Sigmoid colon (tissue), 7 donors: ENCODE measurements at places on chromosomes 7 and 10. TPM values are rescaled to one million over a fixed set of nuclear protein-coding genes. Genes with fewer than 3 reads are reported as not detected.

- H3K36me3 ChIP-seq = no peaks in the 10 kb centered on the region
- H3K27ac ChIP-seq = no peak overlapping the region
- DNase-seq = no peak
- no peaks in the 10 kb centered on the region for H3K27me3 ChIP-seq
- H3K4me3 ChIP-seq = no peak overlapping the region
- H3K4me1 ChIP-seq = no peaks in the 10 kb centered on the region
These were observed 286.7 kb downstream of the CACNA2D1 start for GRCh38 chr7:82156893-82157292.

Gene GTF2I
- total RNA-seq = 137 TPM

DNA sequence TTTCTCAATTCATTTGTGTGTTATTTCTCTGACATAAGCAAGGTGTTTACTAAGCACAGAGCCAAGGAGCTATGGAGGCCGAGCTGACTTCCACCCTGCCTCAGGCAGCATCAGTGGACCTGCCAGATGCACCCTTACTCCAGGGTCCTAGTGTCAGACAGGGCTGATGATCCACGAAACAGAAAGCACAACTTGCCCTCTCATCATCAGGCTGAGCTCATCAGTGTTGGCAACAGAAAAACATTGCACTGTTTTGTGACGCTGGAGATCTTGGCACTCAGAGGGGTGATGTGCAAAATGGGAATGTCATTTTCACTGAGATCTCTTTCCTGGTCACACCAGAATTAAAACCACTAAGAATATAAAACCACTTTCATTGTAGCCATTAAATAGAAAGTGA lies 201.8 kb downstream of the GLI3 start:
- peaks cover 64% of the 10 kb centered on the region for H3K36me3 ChIP-seq
- no peaks in the 10 kb centered on the region for H3K27me3 ChIP-seq
- DNase-seq = no peak
- H3K4me1 ChIP-seq = no peaks in the 10 kb centered on the region
- H3K27ac ChIP-seq = no peak overlapping the region

DNA sequence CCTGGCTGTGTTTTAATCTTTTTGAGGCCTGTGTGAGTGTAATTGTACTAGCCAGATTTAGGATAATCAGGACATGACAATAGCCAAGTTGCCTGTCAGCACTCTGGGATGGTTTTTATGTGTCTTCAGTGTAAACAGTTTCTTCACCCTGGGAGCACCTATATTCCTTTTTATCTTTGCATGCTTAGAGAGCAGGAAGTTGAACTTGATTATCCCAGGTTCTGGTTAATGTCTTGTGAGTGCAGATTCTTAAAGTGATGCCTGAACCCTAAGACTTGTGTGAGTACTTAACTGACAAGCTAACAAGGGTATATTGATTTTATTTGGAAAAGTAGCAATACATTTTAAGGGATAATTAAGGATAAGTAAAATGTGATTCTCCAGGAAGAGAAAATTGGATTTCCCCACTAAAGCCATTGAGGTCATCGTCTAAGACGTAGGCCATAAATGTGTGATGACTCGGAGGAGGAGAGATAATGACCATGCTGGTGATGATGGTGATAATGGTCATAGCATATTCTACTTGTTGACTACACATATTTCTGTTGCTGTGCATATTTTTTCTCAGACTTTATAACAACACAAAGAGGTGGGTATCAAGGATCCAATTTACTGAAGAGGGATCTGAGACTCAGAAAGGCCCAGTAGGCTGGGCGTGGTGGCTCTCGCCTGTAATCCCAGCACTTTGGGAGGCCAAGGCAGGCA lies 234.7 kb downstream of the CAMK1D start:
- no peak overlapping the region for H3K4me3 ChIP-seq
- H3K27me3 ChIP-seq = no peaks in the 10 kb centered on the region
- no peak overlapping the region for H3K27ac ChIP-seq
- DNase-seq = no peak
- H3K4me1 ChIP-seq = peaks cover 26% of the 10 kb centered on the region
- H3K36me3 ChIP-seq = no peaks in the 10 kb centered on the region

DNA sequence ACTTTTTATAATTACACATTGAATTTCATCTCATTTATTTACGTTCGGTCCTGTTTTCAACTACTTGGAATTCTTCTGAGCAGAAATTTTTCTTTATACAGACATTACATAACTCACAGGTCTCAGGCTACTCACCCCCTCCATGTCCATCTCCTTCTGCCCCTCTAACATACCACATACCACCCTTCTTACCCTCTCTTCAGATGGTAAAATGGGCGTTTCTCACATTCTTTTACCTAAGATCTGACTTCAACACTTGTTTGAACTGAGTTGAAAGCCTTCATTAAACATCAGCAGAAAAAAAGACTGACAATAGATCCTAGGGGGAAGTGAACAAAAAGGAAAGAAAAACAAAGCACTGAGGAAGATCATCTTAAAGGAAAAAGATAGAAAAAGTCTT lies 309.7 kb downstream of the CTNNA3 start:
- H3K36me3 ChIP-seq = no peaks in the 10 kb centered on the region
- H3K27me3 ChIP-seq = no peaks in the 10 kb centered on the region
- H3K27ac ChIP-seq = no peak overlapping the region

- H3K27ac ChIP-seq = no peak overlapping the region
- no peak overlapping the region for H3K4me3 ChIP-seq
- H3K36me3 ChIP-seq = no peaks in the 10 kb centered on the region
- H3K4me1 ChIP-seq = no peaks in the 10 kb centered on the region
- no peaks in the 10 kb centered on the region for H3K27me3 ChIP-seq
- DNase-seq = no peak
These were observed 77.5 kb downstream of the SLC25A13 start for GRCh38 chr7:96244244-96244991.

Gene OPN1SW
- total RNA-seq = not detected

GRCh38 chr10:58237014-58237834 lies 30.5 kb downstream of the IPMK start:
- H3K4me1 ChIP-seq = peaks cover 4% of the 10 kb centered on the region
- no peak overlapping the region for H3K4me3 ChIP-seq
- H3K36me3 ChIP-seq = no peaks in the 10 kb centered on the region

DNA sequence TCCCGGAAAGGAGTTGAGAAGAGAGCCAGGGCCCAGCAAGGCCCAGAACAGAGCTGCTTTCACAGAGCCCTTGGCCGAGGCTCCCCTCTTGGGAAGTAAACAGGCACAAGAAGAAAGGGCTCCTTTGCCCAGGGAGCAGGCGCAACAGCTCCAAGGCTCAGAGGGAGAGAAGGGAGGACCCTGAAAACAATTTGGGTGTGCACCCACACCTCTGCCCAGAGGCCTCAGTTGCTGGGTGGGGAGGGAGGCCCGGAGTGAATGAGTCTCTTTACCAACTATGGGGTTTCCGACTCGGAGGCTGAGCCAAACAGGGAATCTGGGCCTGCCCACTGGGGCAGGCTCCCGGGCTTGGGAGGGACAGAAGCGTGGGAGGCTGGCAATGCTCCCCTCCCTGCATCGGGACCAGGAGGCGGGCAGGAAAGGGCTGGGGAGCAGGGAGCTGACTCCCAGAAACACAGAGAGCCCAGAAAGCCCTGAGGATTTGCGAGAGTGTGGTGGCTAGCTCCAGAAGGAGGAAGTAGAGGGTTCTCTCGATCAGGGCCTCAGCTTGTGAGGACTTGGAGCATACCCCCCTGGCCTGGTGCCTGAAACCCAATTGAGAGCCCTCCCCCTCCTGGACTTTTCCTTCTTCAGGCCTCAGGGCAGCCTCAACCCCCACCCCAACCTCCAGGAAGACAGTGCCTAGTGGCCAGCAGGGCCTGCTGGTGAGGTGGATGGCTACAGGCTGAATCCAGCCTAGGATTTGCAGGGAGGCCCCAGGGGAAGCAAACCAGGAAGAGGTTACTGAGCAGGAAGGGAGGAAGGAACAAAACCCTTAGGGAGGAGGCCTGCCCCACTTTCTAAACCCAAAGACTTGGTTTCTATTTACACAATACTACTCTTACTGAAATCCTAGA lies 6.2 kb downstream of the C10orf105 start:
- H3K27ac ChIP-seq = peak overlapping the region; percentile 87
- H3K36me3 ChIP-seq = no peaks in the 10 kb centered on the region
- DNase-seq = peak; percentile 96

Gene TAF5
- total RNA-seq = 4.2 TPM

GRCh38 chr10:19860107-19860506 lies 43.9 kb downstream of the PLXDC2 start:
- H3K27ac ChIP-seq = no peak overlapping the region

DNA sequence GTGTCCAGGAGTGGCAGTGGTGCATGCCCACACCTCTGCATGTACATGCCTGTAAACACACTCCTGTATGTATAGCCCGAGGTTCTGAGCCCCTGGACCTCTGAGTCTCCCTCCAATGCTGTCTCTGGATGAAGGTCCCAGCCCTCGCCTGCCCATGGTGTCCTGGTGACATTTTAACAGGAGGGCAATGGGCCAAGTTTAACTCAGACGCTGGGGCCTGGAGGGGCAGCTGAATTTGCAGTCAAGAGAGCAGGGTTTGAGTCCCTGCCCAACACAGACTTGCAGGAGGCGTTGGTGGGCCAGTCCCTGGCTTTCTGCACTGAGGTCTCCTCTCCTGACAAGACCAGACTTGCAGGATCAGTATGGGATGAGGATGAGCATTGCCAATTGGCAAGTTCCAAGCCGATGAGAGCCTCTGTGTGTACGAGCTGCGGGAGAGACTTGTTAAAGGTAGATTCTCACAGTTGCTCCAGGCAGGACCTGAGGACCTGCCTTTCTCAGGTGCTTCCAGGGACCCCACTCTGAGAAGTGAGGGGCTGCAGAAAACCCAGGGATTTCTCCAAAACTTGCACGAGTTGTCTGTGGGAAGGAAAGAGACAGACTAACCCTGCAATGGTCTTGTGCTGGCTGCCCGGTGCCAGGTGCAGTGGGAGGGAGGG lies 141.9 kb downstream of the ELFN1 start:
- H3K27me3 ChIP-seq = peaks cover 4% of the 10 kb centered on the region
- peak; percentile 42 for DNase-seq
- H3K4me1 ChIP-seq = peaks cover 17% of the 10 kb centered on the region
- no peak overlapping the region for H3K4me3 ChIP-seq

GRCh38 chr10:68231817-68232251 lies at the start of gene ATOH7:
Gene ATOH7, minus strand, starts transcription at chr10:68232113. Its CDS starts 436 bp downstream, at chr10:68231677.
- DNase-seq = no peak
- no peaks in the 10 kb centered on the region for H3K36me3 ChIP-seq
- H3K4me3 ChIP-seq = peak within 1 kb of the TSS; percentile 66
- no peaks in the 10 kb centered on the region for H3K27me3 ChIP-seq

DNA sequence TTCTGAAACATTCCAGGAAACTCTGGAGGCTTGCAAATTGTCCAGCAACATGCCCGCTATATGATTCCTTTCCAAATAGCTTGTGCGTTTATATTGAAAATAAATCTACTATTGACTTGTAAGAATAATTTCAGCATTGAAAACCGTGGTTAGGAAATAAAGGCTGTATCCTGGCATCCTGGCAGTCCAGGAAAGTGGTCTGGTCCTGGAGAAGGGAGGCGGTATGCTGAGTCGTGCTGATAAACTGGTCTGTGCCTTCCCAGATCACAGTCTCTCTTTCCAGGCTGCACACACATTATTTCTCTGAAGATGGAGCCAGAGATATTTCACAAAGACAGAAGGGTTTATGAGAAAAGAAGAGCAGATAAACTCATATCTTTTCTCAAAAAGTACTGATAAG lies 350.1 kb upstream of the COBL start:
- no peaks in the 10 kb centered on the region for H3K4me1 ChIP-seq
- no peak overlapping the region for H3K4me3 ChIP-seq
- H3K36me3 ChIP-seq = no peaks in the 10 kb centered on the region
- no peaks in the 10 kb centered on the region for H3K27me3 ChIP-seq
- H3K27ac ChIP-seq = no peak overlapping the region
- DNase-seq = no peak

Gene FAM25A
- not detected for total RNA-seq

Gene TMEM184A
- not detected for total RNA-seq

- no peaks in the 10 kb centered on the region for H3K27me3 ChIP-seq
- peak; percentile 87 for DNase-seq
- H3K27ac ChIP-seq = peak overlapping the region; percentile 61
- H3K36me3 ChIP-seq = no peaks in the 10 kb centered on the region
- H3K4me3 ChIP-seq = no peak overlapping the region
These were observed 191.1 kb downstream of the ZNF438 start for GRCh38 chr10:30840395-30841050.

Gene CRHR2
- total RNA-seq = not detected

GRCh38 chr10:131640045-131640644 lies 260.7 kb upstream of the PPP2R2D start:
- H3K36me3 ChIP-seq = no peaks in the 10 kb centered on the region
- H3K27ac ChIP-seq = no peak overlapping the region
- H3K4me1 ChIP-seq = no peaks in the 10 kb centered on the region
- no peaks in the 10 kb centered on the region for H3K27me3 ChIP-seq
- no peak overlapping the region for H3K4me3 ChIP-seq

Gene GJC3
- 0.33 TPM for total RNA-seq

Gene AGR2
- total RNA-seq = not detected

GRCh38 chr10:11871466-11871865 lies 48.3 kb downstream of the PROSER2 start:
- peaks cover 20% of the 10 kb centered on the region for H3K27me3 ChIP-seq
- no peaks in the 10 kb centered on the region for H3K36me3 ChIP-seq
- no peaks in the 10 kb centered on the region for H3K4me1 ChIP-seq

Gene ZNF727
- total RNA-seq = 8.6 TPM

Gene PGAM2
- 1.4 TPM for total RNA-seq

Gene AMZ1
- not detected for total RNA-seq

GRCh38 chr10:11017000-11017569 lies 587 bp upstream of the CELF2 start:
- H3K27me3 ChIP-seq = no peaks in the 10 kb centered on the region
- peak overlapping the region; percentile 44 for H3K4me3 ChIP-seq
- no peak for DNase-seq
- peak overlapping the region; percentile 81 for H3K27ac ChIP-seq

- H3K27ac ChIP-seq = no peak overlapping the region
- no peaks in the 10 kb centered on the region for H3K27me3 ChIP-seq
- no peak overlapping the region for H3K4me3 ChIP-seq
- no peak for DNase-seq
- H3K4me1 ChIP-seq = peaks cover 35% of the 10 kb centered on the region
These were observed 120.1 kb downstream of the NEURL1 start for GRCh38 chr10:103613616-103614015.

Gene HOXA11
- total RNA-seq = 18.7 TPM

- peaks cover 9% of the 10 kb centered on the region for H3K36me3 ChIP-seq
- no peak overlapping the region for H3K4me3 ChIP-seq
- no peaks in the 10 kb centered on the region for H3K27me3 ChIP-seq
- no peak overlapping the region for H3K27ac ChIP-seq
These were observed 21.9 kb downstream of the FRA10AC1 start for GRCh38 chr10:93680412-93681047.

Gene PBLD
- 10.7 TPM for total RNA-seq

- no peak overlapping the region for H3K27ac ChIP-seq
- no peak overlapping the region for H3K4me3 ChIP-seq
- no peak for DNase-seq
- H3K36me3 ChIP-seq = no peaks in the 10 kb centered on the region
- H3K4me1 ChIP-seq = peaks cover 28% of the 10 kb centered on the region
These were observed 98.6 kb downstream of the ARID5B start for GRCh38 chr10:62000037-62000603.
